Activated T-helper 17 cell treated with anti-CD3 and anti-CD28 coated beads, Interleukin-2, amount 50 U/mL, for 72 hours (primary cell): ENCODE measurements at places on chromosomes 1 and 21. TPM values are rescaled to one million over a fixed set of nuclear protein-coding genes. Genes with fewer than 3 reads are reported as not detected.

Gene MRAP
- total RNA-seq = not detected

Gene NR1I3
- not detected for total RNA-seq

Gene CRNN
- total RNA-seq = not detected

Gene PTPRU
- total RNA-seq = 2.1 TPM

Gene PDC
- total RNA-seq = not detected

Gene TCHHL1
- not detected for total RNA-seq

Gene ANKRD65
- total RNA-seq = not detected

DNA sequence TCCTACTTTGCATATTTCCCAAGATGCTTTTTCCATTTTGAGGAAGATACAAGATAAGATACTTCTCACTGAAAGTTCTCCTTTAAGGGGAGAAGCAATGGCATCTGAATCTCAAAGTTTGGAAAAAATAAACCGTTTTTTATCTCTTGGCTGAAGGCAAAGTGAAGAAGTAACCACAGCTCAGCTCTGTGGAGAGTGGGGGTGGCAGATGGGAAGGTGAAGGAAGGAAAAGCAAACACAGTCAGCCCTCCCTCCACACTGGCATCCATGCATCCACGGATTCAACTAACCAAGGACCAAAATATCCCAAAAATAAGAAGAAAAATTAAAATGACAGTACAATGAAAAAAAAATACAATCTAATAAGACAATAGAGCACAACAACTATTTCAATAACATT is 211.1 kb downstream of the RGS7 start:
- no peak for ATAC-seq

GRCh38 chr1:43750083-43750482 is 42.7 kb downstream of the ST3GAL3 start:
- no peak for ATAC-seq

DNA sequence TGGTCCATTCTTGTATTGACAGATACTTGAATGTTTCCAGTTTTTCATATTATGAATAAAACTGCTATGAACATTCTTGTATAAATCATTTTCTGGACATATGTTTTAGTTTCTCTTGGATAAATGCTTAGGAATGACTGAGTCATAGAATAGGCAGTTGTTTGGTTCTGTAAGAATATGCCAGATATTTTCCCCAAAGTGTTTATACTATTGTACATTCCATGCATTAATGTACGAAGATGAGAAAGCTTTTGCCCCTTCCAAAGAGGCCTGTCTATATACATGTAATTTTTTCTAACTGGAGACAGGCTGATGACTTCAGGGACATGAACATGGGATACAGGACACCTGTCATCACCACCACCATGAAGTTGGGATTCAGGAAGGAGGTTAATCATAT is 11.3 kb downstream of the NBPF3 start:
- ATAC-seq = no peak

DNA sequence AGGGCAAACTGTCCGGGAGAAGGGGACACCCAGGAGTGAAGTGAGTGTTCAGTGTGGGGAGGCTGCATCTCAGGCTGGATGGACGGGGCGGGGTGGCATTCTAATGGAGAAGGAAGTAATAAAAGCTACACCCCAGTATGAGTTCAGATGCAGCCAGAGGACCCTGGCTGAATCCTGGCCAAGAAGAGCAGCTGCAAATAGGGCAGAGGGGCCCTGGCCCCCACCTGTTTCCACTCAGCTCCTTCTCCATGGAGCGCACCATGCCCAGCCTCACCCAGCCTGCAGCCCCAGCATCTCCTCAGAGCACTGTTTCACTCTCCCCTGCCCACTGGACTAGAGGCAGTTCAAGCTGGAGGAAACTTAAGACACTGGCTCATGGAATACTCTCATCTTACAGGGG is 46.4 kb downstream of the KCND3 start:
- no peak for ATAC-seq

DNA sequence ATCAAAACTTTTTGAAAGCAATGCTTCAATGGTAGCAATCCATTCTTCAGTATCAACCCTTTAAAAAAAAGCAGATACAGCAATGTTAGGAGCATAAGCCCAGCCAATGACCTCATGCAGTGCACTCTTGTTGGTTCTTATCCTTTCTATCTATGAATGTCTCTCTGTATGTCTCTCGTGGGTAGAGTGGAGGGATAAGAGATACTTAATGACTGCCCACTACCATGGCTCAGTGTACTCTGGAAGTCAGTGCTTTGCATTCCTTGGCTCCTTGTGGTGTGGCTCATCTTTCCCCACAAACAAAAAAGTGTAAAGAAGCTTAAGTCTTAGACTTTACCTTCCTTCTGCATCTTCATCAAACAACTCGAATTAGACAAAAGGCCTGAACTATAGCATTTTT is 50.3 kb downstream of the PCSK9 start:
- ATAC-seq = no peak

DNA sequence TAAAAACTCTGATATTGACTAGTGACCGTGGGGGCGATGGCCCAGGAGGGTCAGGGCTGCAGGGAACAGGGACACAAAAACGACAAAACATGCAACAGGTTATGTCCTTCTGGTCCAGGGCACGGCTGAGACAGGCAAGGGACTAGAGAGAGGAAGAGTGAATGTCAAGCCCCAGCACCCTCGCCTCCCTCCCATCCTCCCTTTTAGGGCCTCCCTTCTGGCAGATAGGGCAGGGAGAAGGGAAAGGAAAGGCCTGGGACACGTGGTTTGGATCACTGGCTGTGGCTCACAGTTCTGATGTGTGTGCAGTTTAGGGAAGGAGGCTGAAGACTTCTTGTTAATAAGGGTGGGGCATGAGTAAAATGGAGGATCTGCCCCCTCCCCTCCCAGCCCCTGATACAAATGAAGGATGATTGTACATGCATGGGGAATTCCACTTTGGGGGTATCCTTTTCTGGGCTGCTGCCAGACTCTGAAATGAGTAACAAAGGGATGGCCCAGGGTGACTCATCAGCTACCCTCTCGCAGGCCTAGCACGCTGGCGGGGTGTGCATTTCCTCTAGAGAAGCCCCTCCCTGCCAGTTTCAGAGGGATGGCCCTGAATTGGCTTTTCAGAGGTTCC is 14.2 kb downstream of the CAPN2 start:
- ATAC-seq = peak; percentile 96

DNA sequence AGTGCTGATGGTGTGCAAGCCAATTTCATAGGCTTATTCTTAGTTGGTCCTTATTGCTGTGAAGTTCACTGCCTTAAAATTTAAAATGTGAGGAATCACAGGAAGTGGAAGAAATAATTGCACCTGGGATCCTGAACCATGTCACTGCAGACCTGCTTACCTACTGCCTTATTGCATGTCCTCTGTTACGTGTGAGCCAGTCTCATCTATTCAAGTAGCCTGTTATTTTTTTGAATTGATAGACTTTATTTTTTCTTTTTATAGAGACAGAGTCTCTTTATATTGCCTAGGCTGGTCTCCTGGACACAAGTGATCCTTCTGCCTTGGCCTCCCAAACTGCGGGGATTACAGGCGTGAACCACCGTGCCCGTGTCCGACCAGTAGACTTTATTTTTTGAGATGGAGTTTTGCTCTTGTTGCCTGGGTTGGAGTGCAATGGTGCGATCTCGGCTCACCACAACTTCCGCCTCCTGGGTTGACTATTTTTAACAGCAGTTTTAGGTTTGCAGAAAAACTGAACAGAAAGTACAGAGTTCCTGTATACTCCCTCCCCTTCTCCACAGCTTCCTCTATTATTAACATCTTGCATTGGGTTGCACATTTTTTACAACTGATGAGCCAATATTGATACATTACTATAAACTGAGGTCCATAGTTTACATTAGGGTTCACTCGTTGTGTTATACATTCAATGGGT is 14.0 kb upstream of the DISC1 start:
- ATAC-seq = peak; percentile 81

DNA sequence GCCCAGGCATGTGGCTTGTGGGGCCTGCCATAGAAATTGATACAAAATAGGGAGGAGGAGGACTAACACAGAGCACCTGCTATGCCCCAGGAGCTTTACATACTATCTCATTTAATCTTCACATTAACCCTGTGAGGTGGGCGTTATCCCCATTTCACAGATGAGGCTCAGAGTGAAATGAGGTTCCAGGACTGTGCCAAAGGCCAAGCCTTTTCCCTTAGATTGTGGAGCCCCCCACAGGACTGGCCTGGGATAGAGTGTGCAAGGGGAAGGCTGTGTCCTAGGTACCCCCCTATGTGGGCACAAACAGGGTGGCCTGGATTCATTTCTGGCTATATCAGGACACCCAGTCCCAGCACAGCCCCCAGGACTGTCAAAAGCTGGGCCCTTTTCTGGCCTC is 2.2 kb upstream of the DDOST start:
- ATAC-seq = no peak

GRCh38 chr1:159092036-159092760 is 15.6 kb upstream of the AIM2 start:
- ATAC-seq = peak; percentile 27

DNA sequence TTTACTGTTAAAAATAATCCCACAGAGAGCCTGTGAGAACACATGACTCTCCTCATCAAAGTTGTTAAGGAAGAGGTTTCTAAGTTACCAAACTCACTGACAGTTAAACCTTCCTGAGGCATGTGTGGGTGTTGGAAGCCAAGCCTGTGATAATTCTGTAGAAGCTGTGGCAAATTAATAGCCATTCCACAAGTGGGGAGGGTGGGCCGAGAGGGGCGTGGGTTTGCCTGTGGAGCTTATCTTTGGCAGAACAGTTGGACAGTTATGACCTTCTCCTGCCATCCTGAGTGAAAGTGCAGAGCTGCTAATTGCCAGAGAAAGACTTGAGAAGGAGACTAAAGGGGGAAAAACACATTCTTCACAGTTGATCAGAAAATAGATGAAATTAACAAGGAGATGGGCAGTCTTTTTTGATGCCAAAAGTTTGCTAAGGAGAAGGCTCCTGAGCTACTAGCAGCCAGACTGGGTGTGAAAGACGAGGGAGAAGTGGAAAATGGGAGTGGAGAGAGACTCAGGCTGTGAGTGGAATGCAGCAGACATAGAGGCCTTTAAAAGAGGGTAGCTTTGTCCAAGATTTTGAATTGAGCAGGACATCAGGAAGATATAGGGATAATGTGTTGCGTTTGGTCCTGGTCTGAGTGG is 1.6 kb upstream of the PLA2G2C start:
- ATAC-seq = no peak

DNA sequence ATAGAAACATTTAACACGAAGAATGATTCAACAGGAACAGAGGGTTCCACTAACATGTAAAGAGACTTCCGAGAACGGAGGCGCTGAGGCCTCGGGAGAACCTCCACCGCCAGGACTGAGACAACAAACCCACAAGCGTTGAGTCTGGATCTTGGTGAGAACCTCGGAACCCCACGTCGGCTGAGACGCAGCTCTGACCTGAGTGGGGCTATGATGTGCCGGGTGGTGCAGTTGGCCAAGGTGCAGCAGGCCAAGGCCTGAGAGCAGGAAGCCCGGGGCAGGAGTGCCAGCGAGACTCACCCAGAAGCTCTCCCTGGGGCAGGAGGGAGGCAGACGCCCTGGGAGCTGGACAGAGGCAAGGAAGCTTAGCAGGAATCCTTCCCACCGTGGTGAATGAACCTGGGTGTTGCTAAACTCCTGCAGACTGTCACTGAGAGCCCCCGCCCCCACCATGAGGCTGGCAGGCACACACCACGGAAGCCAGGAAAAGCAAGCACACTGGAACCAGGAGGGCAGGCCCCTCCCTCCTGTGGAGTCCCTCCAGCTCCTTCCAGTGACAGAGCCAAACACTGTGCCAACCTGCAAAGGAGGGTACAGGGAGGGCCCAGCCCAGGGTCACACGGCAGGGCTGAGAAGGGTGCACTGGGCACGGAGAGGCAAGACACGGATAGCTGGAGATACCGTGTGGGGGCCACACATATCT is 34.8 kb downstream of the WDR4 start:
- ATAC-seq = no peak
